Activated naive CD8-positive, alpha-beta T cell treated with anti-CD3 and anti-CD28 coated beads for 36 hours (primary cell): ENCODE measurements at places on chromosomes 6 and 20. TPM values are rescaled to one million over a fixed set of nuclear protein-coding genes. Genes with fewer than 3 reads are reported as not detected.

- no peak for DNase-seq
These were observed 114.6 kb downstream of the ADAT2 start for GRCh38 chr6:143335865-143336264.

GRCh38 chr20:16747291-16747811, 807 bp upstream of the OTOR start:
- DNase-seq = no peak

GRCh38 chr6:129929433-129929832, 68.3 kb upstream of the TMEM244 start:
- no peak for DNase-seq

DNA sequence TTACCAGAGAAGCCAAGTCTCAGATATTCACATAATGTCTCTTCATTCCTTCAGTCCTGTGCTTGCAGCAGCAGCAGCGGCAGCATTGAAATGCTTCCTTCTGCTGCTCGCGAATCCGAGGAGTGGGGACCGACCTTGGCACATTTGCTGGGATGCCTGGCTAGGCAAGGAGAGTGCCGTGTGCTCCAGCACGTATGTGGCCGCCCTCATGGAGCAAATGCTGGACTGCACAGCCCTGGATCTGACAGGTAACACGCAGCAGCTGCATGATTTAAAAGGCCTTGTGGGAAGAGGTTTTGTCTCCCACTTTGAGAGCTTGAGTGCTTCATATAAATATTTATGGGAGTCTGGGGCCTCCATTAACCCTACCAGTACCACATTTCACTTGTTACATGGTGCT, 9.9 kb downstream of the MAFB start:
- no peak for DNase-seq

DNA sequence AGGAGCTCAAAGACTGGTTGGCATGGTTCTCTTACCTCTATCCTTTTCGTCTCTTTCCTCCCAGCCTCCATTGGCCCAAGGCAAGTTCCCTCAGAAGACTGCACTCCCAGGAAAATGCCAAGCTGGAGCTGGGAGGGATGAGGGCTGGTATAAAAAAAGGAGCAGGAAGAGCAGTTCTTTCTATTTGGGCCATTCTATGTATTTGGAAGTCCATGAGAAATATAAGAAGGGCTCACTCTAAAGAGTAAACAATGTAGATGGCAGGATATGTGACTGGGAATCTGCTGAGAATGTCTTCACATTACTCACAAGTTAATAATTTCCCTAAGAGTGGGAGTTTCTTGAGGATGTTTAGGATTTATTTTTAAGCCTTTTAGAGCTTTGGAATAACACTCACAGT, 36.6 kb upstream of the ADTRP start:
- no peak for DNase-seq

DNA sequence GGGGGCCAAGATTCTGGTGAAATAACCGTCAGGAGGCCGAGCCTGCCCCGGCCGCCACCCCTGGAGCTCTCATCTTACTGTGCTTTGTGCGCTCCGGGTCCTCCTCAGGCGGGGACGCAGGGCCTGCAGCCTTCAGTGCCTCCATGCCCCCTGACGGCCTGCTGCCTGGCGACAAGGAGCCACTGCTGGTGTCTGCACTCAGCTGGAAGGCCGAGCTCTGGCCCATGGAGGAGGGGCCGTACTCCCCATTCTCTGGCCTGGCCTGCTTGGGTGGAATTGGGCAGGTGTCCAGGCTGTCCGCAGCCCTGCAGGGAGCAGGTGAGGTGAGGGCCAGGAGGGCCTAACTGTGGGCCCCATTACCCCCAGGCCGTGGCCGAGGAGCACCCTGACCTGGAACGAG, 5.3 kb downstream of the ZNF512B start:
- no peak for DNase-seq

DNA sequence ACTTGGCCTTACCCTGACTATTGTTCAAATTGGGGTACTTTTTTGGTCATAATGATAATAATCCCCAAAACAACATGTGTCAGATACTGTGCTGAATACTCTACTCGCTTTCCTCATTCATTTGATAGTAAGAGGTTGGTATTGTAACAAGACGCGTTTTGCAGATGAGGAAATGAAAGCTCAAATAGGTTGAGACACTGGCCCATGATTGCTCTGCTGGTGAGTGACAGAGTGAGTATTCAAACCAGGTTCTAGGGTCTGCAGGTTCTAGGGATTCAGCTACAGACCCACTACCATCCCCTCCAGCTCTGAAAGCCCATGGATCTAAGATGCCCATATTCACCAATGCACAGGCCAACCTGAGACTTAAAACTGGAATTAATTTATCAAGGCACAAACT, 1.3 kb upstream of the ENPP4 start:
- DNase-seq = no peak

GRCh38 chr6:139881728-139882211, 507.3 kb upstream of the CITED2 start:
- DNase-seq = peak; percentile 3

DNA sequence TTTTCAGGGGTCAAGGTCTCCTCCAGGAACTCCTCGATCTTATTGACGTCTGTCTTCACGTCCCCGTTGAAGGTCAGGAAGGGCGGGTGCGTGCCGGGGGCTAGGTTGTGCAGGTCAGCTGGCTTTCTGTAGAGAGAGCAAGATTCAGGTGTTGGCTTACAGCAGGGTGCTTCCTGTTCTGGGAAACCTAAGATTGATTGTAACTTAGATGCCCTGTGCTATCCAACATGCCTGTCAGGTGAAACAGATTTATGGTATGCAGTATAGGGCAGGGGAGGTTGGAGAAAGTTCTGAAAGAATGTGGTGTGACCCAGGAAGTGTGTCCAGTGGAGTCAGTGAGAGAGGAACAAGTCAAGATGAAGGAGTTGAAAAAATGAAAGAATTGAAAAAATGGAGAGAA, 66.4 kb downstream of the CLIC5 start:
- no peak for DNase-seq

DNA sequence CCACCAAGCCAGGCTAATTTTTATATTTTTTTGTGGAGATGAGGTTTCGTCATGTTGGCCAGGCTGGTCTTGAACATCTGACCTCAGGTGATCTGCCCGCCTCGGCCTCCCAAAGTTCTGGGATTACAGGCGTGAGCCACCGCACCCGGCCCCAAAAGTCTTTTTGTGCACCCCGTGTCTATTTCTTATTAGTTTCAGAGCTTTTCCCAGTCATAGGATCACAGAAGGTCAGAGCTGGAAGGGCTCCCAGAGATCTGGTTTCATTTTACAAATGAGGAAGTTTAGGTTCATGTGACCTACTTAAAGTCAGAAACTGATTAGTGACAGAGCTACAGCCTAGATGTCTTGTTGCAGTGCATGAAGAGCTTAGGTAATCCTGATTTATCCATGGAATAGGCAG, 1.6 kb upstream of the OGFRL1 start:
- no peak for DNase-seq

GRCh38 chr6:72530152-72530551, 91.7 kb upstream of the KCNQ5 start:
- DNase-seq = no peak

DNA sequence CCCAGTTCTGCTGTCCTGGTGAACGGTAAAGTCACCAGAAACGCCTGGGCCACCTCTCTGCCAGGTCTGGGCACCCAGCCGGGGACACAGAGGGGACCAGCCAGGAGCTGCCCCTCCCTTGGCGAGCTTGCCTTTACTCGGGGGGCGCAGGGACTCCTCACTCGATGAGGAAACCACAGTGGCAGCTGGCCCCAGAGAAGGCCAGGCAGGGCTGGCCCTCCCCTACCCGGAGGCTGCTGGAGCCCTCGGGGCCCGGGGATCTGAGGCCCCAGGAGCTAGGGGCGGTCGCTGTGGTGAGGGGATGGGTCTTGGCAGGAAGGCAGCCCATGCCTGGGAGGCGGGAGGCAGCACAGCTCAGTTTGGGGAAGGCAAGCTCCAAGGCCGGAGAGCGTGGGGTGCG, 80.4 kb upstream of the SLCO4A1 start:
- no peak for DNase-seq

DNA sequence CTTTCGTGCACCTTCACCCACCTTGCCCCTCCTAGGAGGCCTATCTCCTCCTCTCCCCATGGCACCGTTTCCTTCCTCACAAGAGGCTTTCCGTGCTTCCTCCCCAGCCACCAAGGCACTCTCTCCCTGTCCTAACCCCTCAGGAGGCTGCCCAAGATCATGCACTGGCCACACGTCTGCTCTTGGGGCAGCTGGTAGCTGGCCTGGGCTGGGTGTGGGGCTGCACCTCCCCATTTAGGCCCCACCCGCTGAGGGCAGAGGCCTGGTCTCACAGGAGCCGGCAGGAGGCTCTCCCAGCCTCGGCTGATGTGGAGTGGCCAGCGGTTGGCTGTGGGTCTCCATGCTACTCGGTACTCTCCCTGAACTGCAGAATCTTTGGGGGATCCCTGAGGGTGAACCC, 13.6 kb downstream of the NOL4L start:
- no peak for DNase-seq

GRCh38 chr6:25405442-25405841, 126.3 kb downstream of the CARMIL1 start:
- DNase-seq = no peak

- no peak for DNase-seq
These were observed 172.8 kb downstream of the TINAG start for GRCh38 chr6:54481091-54481490.

DNA sequence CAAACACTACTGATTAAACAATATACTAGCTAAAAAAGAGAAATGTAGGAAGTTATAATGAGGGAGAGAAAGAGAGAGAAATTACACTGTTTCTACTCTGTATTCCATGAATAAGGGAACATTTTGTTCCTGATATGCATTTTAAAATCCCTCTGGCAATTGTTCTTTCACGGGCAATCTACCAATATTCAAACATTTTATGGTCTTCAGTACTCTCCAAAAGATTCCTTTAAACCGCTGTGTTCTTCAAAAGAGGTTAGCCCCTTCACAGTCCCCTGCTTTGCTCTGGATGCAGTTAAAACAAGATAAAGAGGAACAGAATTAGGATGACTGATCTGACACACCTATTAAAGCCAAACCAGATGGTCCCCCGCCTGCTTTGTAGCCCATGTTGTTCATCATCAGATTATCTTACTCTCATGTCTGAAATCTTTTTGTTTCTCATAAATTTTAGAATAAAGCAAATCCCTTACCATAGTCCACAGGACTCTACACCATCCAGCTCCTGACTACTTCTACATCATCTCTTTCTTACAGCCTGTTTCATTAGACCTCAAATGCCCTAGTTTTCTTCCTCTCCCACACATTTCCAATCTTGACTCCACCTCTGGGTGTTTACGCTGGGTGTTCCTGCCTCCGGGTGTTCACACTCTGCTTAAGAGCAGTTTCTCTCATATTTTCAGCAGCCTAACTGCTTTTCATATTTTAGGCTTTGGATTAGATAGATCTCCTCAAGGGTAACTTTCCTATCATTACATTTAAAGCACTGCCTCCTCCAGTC, 399.7 kb downstream of the COL12A1 start:
- DNase-seq = no peak

- DNase-seq = no peak
These were observed 24.8 kb upstream of the EZR start for GRCh38 chr6:158843751-158844683.

GRCh38 chr6:169847901-169848311, 96.5 kb downstream of the ERMARD start:
- DNase-seq = no peak

- no peak for DNase-seq
These were observed 124.7 kb upstream of the TCF21 start for GRCh38 chr6:133764008-133764753.

DNA sequence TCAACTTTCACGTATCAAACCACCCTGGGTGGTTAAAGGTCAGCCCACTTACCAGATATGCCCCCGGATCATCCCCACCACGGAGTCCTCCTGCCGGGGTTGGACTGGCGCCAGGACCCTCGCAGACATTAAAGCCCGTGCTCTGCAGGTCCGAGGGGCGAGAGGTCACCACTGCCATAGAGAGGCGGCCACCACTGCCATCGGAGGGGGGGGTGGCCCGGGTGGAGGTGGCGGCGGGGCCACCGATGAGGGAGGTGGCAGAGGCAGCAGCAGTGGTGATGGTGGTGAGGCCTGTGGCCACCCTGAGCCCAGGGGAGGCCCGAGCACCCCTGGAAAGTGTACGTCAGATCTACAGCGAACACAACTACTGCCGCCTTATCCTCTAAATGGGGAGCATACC, 76.3 kb downstream of the ASXL1 start:
- no peak for DNase-seq

Gene CLPSL2
- not detected for total RNA-seq

Gene C6orf132
- total RNA-seq = 0.19 TPM

Gene PEX7
- 4.7 TPM for total RNA-seq

Gene TRIM31
- not detected for total RNA-seq

Gene DEFB115
- not detected for total RNA-seq

Gene HLA-DPB1
- 9.3 TPM for total RNA-seq

Gene CCM2L
- total RNA-seq = not detected

Gene NKX2-4
- not detected for total RNA-seq

Gene GJA10
- total RNA-seq = not detected
